CD4-positive, alpha-beta T cell treated with Interleukin-12 subunit alpha and Interleukin-12 subunit beta, for 1 hour (primary cell): ENCODE measurements at places on chromosomes 16 and 17.

GRCh38 chr16:1152651-1153259 is at the start of gene CACNA1H:
Gene CACNA1H, plus strand, starts transcription at chr16:1153106. Its CDS starts 632 bp downstream, at chr16:1153738.
- DNase-seq = peak; percentile 64

DNA sequence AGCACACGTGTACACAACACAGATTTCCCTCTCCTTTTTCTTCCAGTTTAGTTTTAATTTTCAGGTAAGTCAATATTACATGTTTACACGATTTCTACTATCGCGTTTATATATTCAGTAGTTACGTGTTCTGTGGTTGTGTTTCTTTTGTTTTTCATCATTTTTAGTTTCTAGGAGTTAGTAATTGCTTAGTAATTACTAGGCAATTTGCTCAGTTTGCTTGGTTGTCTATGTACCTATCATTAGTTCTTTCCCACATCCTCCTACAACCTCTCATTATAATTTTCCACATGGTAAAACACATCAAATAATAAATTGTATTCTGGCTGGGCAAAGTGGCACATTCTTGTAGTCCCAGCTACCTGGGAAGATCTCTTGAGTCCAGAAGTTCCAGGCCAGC is 24.6 kb upstream of the GUCY2D start:
- no peak for DNase-seq

- no peak for DNase-seq
Measured at GRCh38 chr16:84373907-84374489, 5.7 kb downstream of the ATP2C2 start.

- no peak for DNase-seq
Measured at GRCh38 chr16:81528256-81528655, 83.6 kb downstream of the CMIP start.

- DNase-seq = no peak
Measured at GRCh38 chr16:88667461-88667860, 4.6 kb upstream of the MVD start.

DNA sequence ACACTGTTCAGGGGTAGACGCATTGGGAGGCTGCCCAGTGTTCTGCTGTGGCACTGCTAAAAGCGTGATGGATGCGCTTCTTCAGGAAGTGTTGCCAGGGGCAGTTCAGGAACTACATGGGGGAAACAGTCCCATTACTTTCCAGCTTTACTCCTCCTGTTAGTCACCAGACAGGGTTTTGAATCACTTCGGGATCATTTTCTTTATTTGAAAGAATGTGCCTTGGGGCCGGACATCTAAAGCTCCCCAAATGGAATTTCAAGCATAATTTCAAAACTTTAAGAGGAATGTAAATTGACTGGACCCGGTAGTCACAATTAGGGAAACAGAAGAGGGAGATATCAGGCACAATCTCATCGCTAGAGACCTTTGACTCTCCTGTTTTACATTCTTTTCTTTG is 1.3 kb upstream of the KRTAP2-1 start:
- no peak for DNase-seq

DNA sequence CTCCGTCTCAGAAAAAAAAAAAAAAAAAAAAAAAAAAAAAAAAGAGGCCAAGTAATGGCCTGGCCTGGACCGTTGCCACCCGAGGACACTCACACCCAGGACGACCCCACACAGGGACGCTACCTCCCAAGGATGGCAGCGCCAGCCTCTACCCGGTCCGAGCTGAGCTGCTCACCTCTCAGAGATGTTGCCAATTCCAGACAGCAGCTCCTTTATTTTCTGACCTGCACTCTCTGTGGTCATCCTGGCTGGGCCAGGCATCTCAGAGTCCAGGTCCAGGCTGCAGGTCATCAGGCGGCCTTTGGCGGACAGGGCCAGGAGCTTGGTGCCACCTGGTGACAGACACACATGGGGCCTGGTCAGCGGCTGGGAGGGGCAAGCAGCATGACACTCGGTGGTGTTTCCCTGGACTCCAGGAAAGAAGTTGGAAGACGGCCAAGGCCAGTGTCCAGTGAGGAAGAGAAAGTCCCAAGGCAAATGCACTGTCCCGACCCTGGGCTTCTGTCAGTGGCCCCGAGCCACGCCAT is 3.1 kb downstream of the FAAP100 start:
- DNase-seq = no peak
